ENCODE measurements at places on chromosomes 1 and 21.

DNA sequence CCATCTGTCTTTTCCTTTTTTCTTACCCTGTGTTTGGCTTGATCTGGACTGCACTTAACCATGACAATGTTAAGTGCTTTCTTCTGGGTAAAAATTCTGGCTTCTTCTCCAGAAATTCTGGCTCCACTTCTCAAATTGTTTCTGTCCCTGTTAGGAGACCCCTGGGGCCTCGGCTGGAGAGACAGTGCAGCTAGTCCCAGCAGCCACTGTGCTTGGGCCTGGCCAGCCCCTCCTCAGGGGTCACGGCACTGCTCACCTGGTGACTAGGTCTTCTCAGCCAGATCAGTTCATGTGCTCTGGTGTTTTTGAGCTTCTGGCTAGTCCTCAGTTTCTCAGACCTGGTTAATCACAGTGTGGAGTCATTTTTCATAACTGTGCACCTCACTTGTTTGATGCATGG, 72.4 kb downstream of the ADARB1 start:
- no peak for DNase-seq

DNA sequence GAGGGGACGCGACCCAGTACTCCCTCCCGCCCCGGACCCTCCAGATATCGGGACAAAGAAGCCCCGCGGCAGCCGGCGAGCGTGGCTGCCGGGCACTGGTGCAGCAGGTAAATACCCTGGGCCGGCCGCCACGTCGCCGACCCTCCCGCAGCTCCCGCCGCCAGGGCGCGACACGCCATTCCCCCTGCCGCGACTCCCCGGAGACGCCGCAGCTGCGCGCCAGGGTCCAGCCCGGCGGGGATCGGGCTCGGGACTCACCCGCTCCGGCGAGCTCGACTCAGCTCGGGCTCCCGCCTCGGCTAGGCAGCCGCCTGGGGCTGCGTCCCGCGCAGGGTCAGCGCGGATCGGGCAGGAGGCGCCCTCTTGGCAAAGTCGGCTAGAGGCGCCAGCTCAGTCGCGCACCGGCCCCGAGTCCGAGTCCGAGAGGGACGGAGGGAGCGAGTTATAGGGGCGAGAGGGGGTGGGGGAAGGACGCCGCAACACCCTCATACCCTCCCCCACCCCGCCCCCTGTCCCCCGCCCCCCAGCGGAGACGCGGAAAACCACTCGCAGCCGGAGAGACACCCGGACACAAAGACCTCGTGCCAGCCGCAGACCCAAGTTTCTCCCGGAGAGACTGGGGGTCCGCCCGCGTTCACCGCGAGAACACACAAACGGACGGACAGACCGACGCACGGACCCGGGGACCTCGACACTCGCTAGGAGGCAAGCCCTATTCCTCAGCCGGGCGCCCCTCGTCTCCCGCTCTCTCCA, 985 bp downstream of the SYT6 start:
- no peak for DNase-seq

- DNase-seq = peak; percentile 89
Measured at GRCh38 chr1:9289090-9289534, 3.6 kb upstream of the SPSB1 start.

- DNase-seq = no peak
Measured at GRCh38 chr1:197336571-197336970, 68.5 kb downstream of the CRB1 start.

DNA sequence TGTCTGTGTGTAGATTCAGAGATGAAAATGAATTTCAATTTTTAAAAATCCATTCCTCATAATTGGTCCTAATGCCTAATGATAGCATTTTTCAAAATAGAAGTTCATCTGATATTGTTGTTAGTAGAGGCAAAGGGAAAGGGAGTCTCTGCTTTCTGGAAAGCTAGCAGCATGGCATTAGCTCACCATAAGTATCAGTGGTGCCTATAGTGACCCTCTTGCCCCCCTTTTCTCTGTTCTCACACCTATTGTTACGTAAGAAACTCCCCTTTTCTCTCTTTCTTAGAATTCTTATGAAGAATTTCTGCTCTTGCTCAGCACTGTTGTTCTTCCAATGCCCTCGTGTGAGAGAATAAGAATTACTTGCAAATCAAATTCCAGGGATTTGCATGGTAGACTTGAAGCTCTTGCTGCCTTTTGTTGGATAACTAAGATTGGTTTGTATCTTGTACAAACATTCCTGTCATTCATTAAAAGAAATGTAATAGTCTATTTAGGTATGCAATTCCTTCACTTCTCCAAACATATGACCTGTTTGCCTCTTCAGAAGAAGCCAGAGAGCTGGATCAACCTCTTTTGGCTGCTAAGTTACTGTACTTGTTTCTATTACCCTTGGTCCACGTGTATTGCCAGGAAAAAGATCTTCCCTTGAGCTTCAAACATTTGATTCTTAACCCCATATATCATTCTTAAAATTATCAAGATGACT, 69.2 kb upstream of the MAGI3 start:
- no peak for DNase-seq

- no peak for DNase-seq
Measured at GRCh38 chr1:87968197-87968955, 639.7 kb downstream of the LMO4 start.

- DNase-seq = no peak
Measured at GRCh38 chr1:201050515-201051277, 27.2 kb upstream of the KIF21B start.

GRCh38 chr1:177103005-177103852, 61.3 kb downstream of the ASTN1 start:
- DNase-seq = no peak

GRCh38 chr1:229135773-229136172, 135.1 kb upstream of the RAB4A start:
- DNase-seq = no peak

DNA sequence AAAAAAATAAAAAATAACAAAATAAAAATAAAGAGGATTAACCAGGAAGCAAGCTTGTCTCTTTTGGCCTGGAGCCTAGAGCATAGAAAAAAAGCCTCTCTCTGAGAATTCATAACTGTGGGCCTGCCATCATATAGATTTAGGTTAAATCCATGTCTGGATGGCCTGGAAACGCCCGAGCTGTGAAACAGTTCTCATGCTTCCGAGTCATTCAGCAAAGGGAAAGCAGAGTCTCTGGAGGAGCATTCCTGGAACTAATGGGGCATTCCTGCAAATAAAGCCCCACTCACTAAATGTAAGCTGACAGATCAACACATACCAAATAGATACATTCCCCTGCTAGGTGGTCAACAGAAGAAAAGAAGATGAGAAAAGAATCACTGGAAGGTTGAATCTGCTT, 75.8 kb upstream of the GNG4 start:
- no peak for DNase-seq

- DNase-seq = no peak
Measured at GRCh38 chr1:13550663-13551062, 33.0 kb upstream of the PDPN start.

- no peak for DNase-seq
Measured at GRCh38 chr1:231694465-231695077, 68.0 kb downstream of the DISC1 start.

GRCh38 chr1:182035097-182035770, 26.3 kb downstream of the ZNF648 start:
- DNase-seq = no peak

DNA sequence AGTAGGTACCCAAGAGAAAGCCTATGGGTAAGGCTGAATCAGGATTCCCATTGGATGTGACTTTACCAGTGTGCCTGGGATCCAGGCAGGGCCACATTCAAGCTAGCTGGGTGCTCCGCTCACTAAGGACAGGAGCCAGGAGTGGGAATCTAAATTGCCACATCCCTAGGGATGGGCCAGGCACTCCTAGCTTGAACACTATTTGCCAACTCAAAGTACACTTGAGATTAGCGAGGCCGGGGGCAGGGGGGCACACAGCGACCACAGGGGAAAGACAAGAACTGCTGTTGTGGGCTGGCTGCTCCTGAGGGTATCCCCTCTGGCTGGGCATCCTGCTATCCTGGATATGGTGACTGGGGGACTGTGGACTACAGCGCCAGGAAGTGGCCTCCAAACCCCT, 4.3 kb downstream of the SLC45A3 start:
- DNase-seq = no peak
